Renal pelvis (tissue), 12 donors: ENCODE measurements at places on chromosomes 4 and X. TPM values are rescaled to one million over a fixed set of nuclear protein-coding genes. Genes with fewer than 3 reads are reported as not detected.

Gene SLIT2
- 58.1 TPM for polyA plus RNA-seq

Gene RASGEF1B
- polyA plus RNA-seq, result 10.5 TPM

Gene PLAC1
- 7.0 TPM for polyA plus RNA-seq

Gene AKAP14
- not detected for polyA plus RNA-seq

Gene H2BW2
- 0.99 TPM for polyA plus RNA-seq

Gene GYG2
- 21.5 TPM for polyA plus RNA-seq

Gene UGT2B15
- not detected for polyA plus RNA-seq

Gene HPGDS
- 2.9 TPM for polyA plus RNA-seq

Gene UGT2A1
- 3.7 TPM for polyA plus RNA-seq

Gene FAM199X
- polyA plus RNA-seq, result 34.0 TPM

Gene OTC
- polyA plus RNA-seq, result not detected

Gene DCAF8L2
- not detected for polyA plus RNA-seq

Gene TLR2
- 8.3 TPM for polyA plus RNA-seq

Gene VCX3B
- polyA plus RNA-seq, result 0.43 TPM

Gene GUCY1A1
- polyA plus RNA-seq, result 60.0 TPM

Gene CXCL9
- not detected for polyA plus RNA-seq

Gene PPP1R2C
- polyA plus RNA-seq, result not detected

Gene CT47B1
- not detected for polyA plus RNA-seq

Gene ASB12
- polyA plus RNA-seq, result 0.52 TPM

Gene BEND2
- polyA plus RNA-seq, result 0.06 TPM

Gene CFAP299
- polyA plus RNA-seq, result 1.4 TPM

Gene CT45A1
- not detected for polyA plus RNA-seq

Gene XAGE1A
- not detected for polyA plus RNA-seq

Gene IL2RG
- polyA plus RNA-seq, result 0.63 TPM

Gene C1QTNF7
- 22.8 TPM for polyA plus RNA-seq

Gene SEL1L3
- 18.2 TPM for polyA plus RNA-seq

Gene GPR143
- polyA plus RNA-seq, result 15.1 TPM
